GM23248 (cell line): ENCODE measurements at places on chromosomes 4 and X. TPM values are rescaled to one million over a fixed set of nuclear protein-coding genes. Genes with fewer than 3 reads are reported as not detected.

DNA sequence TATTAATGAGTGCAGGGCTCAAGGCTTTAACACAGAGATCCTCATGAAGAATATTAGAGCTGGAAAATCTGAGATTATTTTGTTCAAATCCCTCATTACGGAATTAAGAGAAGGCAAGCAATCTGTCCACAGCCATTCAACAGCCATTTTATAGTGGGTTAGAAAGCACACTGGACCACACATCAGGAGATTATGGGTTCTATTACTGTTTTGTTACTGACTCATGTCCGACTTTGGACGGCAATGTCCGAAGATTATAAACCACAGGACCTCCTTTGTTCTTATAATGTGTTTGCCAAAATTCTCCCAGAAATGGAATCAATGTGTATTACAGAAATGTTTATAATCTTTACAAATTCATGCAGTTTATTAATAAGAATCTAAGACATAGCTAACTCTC is 8.1 kb downstream of the LAMTOR3 start:
- peak; percentile 35 for DNase-seq

- DNase-seq: no peak
These were observed 13.3 kb upstream of the HSD17B10 start for GRCh38 chrX:53447441-53447840.

- no peak for DNase-seq
These were observed 4.7 kb upstream of the FAM241A start for GRCh38 chr4:112140536-112140935.

- peak; percentile 12 for DNase-seq
These were observed 42.1 kb upstream of the SPINK2 start for GRCh38 chr4:56863441-56864139.

HHIP gene
- total RNA-seq: under 0.01 TPM in 1 of 2 replicates, not detected in the other

UGT2B11 gene
- total RNA-seq: not detected in 2 replicates

DNA sequence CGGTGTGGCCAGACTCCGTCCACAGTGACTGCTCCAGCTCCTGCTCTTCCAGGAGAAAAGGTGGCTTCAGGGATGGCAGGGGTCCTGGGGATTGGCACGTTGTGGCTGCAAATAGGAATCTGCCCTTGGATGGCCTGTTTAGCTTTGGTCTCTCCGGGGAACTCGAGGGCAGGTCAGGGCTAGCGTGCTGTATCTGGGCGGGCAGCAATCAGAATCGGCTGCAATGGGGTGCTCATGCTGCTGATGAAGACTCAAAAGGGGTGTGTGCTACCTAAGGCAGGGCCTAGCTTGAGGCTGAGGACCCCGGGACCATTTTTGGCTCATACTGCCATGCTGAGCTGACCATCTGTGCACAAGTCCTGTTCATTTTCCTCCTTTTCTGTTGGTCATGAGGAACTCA is 51.3 kb downstream of the RGS12 start:
- no peak for DNase-seq

GRCh38 chr4:6875431-6875831 is 34.2 kb upstream of the TBC1D14 start:
- DNase-seq: no peak

GRIA2 gene
- total RNA-seq: not detected in 2 replicates

F8A2 gene
- total RNA-seq: not detected in 2 replicates

- peak; percentile 94 for DNase-seq
These were observed 40.2 kb downstream of the ATP10D start for GRCh38 chr4:47525154-47525819.

GRCh38 chr4:19214591-19215186 is 1037.0 kb upstream of the SLIT2 start:
- no peak for DNase-seq

DNA sequence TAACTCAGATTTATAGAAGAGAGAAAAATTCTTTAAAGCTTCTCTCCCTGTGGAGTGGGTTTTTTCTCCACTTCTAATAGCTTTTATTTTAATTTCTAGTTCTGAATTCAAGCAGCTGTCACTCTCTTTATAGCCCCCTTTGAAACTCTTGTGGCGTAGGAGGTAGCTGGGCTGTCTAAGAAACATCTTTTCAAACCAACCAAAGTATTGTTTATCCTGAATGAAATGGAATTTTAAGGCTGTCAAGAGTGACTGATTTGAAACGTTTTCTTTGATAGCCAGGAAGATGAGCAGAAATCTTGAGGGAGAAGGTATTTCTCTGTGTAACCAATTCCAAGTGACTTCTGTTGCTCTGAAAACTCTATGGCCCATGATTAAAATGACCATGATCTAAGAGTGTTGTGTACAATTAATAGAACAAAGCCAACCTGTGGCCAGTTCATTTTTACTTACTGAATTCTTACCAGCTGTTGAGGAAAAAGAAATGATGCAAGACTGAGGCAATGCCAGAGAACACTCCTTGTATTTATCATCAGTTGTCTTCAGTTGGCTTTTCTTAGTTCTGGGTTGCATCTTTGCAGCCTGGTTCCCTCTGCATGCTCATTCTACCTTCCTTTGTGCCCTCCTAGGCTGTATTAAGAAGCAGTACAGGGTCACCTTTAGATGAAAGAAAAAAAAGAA is 298.4 kb downstream of the ARHGAP10 start:
- peak; percentile 74 for DNase-seq

- DNase-seq: peak; percentile 75
These were observed 391 bp upstream of the PHKA1 start for GRCh38 chrX:72714478-72714916.

HSFX4 gene
- not detected in 2 replicates for total RNA-seq

- DNase-seq: peak; percentile 44
These were observed 133.0 kb upstream of the TMLHE start for GRCh38 chrX:155745792-155746191.

- peak; percentile 25 for DNase-seq
These were observed 2.2 kb upstream of the DCUN1D4 start for GRCh38 chr4:51840781-51841180.

APBB2 gene
- total RNA-seq: 61.0 and 83.8 TPM in 2 replicates

SRPK3 gene
- total RNA-seq: 0.86 TPM in 1 of 2 replicates, not detected in the other

- DNase-seq: peak; percentile 76
These were observed 4.6 kb downstream of the MAGIX start for GRCh38 chrX:49166914-49167739.

GRCh38 chrX:130772105-130772775 is 130.8 kb downstream of the ENOX2 start:
- peak; percentile 83 for DNase-seq

DNA sequence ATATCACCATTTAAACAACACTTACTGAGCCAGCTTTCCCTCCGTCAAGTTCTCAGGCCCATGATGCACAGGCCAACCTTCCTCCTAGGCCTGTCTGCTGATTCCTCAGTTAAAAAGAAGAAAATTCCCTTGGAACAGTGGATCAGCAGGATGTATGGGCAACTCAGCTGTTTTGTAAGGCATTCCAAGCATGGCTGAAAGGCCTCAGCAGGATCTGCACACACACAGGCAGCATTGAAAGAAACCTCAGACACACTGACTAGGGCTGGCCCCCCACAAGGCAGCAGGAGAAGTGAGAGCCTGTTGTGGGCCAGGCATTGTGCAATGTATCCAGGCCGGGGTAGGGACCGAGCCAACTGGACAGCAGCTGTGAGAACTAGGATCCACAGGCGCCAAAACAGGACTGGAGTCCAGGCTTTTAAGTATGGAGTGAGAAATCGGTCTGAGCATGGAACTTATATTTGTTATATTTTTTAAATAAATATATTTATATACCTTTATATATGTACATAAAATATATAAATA is 171.4 kb downstream of the NWD2 start:
- no peak for DNase-seq

GRCh38 chr4:102825261-102826091 is 1.9 kb downstream of the UBE2D3 start:
- DNase-seq: peak; percentile 83

TAF7L gene
- total RNA-seq: 0.25 and 0.43 TPM in 2 replicates

- DNase-seq: peak; percentile 84
These were observed 75.7 kb downstream of the CPEB2 start for GRCh38 chr4:15077969-15078368.

GRCh38 chr4:19256823-19257222 is 994.9 kb upstream of the SLIT2 start:
- DNase-seq: no peak

FAM149A gene
- 0.13 and 3.4 TPM in 2 replicates for total RNA-seq

DNA sequence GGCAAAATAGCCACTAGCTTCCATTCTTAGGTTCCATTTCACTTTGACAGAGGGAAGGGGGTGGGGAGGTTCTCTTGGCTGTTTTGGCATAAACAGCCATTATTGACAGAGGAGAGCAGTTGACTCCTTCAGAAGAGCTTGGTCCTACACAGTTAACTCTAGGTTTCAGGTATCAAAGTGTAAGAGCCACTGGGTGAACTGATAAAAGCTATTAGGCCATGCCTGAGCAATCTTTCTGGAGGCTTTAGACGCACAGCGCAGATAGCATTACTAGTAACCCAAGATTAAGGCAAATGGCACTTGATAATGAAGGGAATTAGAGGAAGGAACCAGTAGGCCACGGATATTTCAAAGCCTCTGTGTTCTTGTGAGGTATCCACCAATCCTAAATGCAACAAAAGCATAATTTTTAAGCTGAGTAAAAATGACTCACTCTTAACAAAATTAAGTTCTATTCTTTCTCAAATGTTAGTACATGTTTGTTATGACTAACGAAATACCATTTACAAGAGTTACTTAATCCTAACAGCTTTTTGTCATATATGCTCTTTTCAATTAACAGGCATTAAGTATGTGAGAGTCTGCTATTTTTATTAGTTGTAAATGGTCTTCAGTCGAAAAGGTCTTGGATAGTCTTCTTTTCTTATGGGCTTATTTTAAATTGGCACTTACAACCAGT is 53.6 kb downstream of the SLC7A11 start:
- peak; percentile 53 for DNase-seq

GDPD2 gene
- total RNA-seq: not detected in 2 replicates

- no peak for DNase-seq
These were observed 51.6 kb downstream of the NAP1L5 start for GRCh38 chr4:88645994-88646393.

ARAP2 gene
- total RNA-seq: not detected in 2 replicates

DNA sequence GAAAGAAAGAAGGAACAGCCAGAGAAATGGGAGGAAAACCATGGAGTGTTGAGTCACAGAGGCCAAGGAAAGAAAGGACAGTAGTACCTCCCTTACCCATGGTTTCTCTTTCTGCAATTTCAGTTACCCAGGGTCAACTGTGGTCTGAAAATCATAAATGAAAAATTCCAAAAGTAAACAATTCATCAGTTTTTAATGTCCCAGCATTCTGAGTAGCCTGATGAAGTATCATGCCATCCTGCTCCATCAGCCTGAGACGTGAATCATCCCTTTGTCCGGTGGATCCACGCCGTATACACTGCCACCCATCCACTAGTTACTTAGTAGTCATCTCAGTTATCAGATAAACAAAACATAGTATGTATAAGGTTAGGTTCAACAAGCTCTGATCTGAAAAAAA is 114.2 kb downstream of the COMMD8 start:
- peak; percentile 6 for DNase-seq

- no peak for DNase-seq
These were observed 26.1 kb downstream of the GPR174 start for GRCh38 chrX:79170476-79171035.
